ENCODE measurements at places on chromosomes 6 and 20.

GRCh38 chr20:22586645-22587310 is 2.4 kb upstream of the FOXA2 start:
- DNase-seq: peak; percentile 73

DNA sequence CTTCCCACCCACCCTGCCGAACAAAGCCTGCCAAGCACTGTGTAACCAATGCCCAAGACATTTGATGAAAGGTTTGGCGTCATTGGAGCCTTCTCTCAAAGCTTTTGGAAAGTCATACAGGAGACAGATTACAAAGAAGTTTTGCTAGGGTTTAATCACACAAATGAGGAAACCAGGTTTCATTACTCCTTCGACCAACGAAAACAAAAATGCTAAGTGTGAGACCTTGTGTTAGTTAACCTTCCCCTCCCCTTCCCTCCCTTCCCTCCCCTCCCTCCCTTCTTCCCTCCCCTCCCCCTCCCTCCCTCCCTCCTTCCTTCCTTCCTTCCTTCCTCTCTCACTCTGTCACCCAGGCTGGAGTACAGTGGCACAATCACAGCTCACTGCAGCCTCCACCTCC is 96.1 kb upstream of the CD83 start:
- no peak for DNase-seq

DNA sequence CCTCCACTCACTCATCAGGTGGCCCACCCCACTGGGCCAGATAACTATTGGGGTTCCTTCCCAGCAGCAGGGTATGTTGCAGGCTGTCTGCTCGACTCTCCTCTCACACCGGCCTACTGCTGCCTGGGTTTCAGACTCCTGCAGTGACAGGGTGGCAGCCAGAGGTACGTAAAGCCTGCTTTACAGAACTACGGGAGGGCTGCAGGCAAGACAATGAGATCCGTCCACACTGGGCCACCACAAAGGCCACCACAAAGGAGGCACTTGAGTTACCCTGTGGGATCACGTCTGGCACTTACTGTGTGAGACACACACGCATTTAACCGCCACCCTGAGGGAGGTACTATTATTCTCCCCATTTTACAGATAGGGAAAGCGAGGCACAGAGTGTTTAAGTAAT is 78.5 kb downstream of the NFATC2 start:
- DNase-seq: no peak

DNA sequence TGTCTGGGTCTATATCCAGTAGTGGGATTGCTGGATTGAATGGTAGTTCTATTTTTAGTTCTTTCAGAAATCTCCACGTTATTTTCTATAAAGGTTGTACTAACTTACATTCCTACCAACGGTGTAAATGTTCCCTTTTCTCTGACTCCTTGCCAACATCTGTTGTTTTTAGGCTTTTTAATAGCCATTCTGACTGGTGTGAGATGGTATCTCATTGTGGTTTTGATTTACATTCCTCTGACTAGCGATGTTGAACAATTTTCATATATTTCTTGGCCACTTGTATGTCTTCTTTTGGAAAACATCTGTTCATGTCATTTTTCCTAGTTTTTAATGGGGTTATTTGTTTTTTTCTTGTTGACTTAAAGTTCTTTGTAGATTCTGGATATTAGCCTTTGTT is 99.3 kb downstream of the BMP2 start:
- DNase-seq: no peak

All from nephron progenitor cell (in vitro differentiated cells).